ENCODE measurements at places on chromosomes 1 and 21. TPM values are rescaled to one million over a fixed set of nuclear protein-coding genes. Genes with fewer than 3 reads are reported as not detected.

DNA sequence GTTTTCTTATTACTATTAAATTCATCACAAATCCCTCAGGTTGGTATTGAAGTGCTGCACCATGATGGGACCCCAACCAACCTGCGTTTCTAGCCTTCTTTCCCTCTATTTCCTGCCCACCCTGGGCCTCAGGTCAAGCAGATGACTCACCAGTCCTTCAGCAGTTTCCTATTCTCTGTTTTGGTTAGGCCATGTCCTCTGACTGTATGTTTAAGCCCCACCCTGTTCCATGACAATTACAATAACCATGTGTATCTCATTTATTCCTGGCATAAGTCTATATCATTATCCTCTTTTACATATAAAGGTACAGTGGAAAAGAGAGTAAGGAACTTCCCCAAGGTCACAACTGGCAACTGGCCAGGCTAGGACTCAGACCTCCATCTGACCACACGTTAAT lies 5.3 kb upstream of the FAM78B start:
- DNase-seq, result no peak

DNA sequence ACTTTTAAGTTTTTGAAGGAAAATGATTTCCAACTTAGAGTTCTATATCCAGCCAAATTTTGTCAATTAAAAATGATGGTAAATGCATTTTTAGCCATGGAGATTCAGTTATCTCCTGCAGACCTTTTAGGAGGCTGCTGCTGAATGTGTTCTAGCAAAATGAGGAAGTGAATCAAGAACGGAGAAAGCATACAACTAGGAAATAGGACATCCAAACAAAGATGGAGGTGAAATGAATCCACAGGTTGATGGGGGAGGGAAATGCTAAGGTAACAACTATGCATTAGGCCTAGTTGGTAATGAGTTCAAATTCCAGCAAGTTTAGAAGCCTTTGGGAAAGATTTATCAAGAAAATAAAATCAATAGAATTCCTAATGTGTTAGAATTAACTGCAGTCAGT lies 80.5 kb downstream of the FNBP1L start:
- DNase-seq, result no peak

DNA sequence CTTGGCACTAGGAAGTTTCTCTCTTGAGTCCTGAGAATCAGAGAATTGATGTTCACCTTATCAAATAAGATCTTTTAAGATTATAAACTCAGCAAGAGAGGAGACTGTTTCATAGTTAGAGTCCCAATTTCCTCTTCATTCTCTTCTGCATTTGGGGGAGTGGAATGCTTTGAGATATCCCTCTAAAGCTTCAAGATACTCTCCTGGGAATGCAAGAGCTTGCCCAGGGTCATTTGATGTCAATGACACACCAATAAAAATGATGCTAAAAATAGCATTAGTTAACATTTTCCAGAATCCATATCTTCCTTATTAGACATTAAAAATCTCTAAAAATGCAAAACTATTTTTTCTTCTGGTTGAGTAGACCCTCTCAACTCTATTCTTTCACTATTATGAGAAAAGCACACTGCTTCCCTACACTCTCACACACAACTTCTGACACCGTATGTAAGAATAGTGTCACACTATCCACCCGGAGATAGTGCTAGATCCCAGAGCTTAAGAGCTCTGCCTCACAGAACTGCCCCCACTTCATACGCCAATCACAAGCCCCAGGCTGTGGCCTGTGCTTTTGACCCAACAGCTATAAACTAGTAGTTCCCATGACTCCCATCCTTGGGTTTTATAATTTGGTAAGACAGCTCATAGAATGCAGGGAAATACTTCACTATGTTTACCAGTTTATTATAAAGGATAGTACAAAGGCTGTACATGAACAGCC lies 399.9 kb upstream of the RUNX1 start:
- no peak for DNase-seq

DNA sequence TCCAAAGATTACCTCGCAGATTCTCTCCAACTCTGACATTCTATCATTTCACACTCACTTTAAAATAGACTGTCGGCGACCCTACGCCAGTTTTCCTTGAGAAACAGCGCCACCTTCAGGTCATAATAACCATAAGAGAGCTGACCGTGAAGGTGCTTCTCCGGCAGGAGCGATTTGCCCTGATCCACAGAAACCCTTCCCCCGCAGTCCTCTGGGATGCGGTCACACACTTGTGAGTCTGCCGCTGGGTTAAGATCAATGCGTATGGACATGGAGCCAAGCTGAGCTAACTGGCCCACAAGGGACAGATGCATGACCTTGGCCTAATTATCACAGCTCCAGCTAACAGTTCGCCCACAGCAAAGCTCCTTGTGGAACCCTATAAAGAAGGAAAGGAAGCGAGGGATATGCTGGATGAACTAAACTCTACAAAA lies 32.8 kb upstream of the IFNAR2 start:
- peak; percentile 62 for DNase-seq

DNA sequence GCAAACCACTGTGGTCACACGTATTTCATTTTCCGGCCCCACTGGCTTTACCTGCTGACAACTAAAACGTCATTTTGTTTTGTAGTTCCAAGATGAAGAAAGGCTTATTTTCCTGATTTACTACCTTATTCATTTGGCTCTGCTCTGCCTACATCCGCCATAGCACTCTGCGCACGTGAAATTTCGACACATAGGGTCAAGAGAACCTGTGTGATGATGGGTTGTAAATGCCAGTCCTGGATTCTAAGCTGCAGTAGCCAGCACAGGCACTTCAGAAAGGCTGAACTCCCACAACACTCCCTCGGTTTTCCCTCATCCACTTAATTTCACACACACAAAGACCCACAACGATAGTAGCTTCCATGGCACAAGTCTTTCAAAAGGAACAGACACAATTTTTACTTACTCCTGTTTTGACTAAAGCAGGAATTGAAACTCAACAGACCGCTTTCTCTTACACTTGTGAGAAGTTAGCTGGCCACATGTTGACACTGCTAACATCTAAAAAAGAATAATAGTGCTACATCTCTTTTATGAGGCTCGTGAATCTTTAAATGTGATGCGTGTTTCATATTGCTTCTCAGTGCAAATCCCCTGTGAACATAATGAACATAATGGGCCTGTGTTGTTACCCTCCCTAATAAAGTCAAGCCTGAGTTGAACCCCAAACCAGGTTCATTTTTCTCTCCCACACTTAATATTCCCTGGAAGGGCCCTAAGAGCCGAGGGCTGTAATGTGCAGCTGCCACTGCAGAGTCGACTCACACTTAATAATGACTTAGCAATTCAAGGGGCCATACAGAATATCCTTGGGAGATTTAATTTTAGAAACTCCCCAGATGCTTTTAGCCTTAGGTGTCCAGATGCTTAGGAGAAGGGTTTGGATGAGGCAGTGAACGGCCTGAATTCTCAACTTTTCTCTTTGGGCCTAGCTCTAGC lies 1.5 kb upstream of the RUNX1 start:
- peak; percentile 70 for DNase-seq

- no peak for DNase-seq
These were observed 16.0 kb upstream of the RASAL2 start for GRCh38 chr1:178077917-178078316.

- DNase-seq, result no peak
These were observed 18.9 kb upstream of the ZFP69B start for GRCh38 chr1:40431385-40431784.

- DNase-seq, result no peak
These were observed 91.9 kb downstream of the URB2 start for GRCh38 chr1:229717786-229718576.

- DNase-seq, result peak; percentile 92
These were observed 22.5 kb upstream of the SRP9 start for GRCh38 chr1:225754940-225755641.

DNA sequence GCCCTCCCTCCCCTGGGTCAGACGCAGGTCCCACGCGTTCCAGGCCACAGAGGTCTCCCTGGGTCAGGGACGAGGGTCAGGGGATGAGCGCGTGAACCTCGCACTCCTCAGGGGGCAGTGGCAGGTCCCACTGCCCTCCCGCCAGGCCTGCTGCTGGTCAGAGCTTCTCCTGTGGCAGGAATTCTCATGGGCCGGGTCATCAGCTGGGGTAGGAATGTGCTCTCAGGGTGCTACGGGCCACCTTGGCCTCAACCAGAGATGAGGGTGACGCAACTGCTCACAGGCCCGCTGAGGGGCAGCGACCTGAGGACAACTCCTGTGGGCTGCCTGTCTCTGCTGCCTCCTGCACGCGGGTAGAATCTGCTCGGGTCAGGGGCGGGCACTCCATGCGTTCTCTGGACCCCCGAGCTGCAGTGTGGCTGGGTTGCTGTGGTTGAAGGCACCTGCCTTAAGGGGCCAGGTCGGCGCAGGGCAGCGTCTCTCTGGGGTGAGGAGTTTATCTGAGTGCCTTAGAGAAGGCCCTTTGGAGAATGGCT lies 128.8 kb downstream of the PRDM16 start:
- DNase-seq, result no peak

- no peak for DNase-seq
These were observed 7.3 kb upstream of the MIIP start for GRCh38 chr1:12011998-12012397.

DNA sequence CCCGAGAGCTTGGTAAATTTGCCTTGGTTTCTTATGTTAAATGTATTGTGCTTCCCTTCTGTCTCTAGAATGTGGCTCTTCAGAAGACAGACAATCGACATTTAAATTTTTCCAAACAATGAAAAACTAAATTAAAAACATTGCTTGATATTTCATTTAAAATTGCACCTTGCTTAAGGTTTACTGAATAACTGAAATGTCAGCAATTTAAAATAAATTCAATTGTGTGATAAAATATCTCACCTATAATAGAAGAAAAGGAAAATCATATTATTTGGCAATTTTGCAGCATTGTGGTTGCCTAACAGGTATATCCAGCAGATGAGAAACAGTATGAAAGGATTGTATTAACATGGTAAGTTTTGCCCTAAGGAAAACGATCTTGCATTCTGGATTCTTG lies 56.5 kb downstream of the MAP3K21 start:
- DNase-seq, result no peak

GRCh38 chr1:117660271-117660965 lies 54.6 kb downstream of the TENT5C start:
- no peak for DNase-seq

GRCh38 chr1:221670081-221670480 lies 71.8 kb downstream of the DUSP10 start:
- DNase-seq, result no peak

- peak; percentile 99 for DNase-seq
These were observed 78.6 kb downstream of the MAN1C1 start for GRCh38 chr1:25695090-25695770.

DNA sequence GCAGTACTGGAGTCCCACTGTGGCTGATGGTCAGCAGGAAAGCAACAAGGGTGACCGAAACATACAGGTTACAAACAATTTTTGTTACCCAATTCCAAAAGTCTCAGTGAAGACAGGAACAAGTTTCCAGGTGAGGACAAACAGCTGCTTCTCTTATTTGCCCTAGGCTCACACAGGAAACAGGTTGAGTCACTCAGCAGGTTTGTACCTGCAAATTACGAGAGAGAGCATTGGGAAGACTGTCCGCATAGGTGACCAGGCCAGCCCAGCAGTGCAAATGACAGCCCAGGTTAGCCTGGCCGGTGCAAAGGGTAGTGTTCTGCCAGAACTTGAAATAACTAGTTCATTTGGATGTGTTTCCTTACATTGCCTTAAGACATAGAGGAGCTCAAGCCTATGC lies 40.0 kb upstream of the DSCAM start:
- DNase-seq, result no peak

DNA sequence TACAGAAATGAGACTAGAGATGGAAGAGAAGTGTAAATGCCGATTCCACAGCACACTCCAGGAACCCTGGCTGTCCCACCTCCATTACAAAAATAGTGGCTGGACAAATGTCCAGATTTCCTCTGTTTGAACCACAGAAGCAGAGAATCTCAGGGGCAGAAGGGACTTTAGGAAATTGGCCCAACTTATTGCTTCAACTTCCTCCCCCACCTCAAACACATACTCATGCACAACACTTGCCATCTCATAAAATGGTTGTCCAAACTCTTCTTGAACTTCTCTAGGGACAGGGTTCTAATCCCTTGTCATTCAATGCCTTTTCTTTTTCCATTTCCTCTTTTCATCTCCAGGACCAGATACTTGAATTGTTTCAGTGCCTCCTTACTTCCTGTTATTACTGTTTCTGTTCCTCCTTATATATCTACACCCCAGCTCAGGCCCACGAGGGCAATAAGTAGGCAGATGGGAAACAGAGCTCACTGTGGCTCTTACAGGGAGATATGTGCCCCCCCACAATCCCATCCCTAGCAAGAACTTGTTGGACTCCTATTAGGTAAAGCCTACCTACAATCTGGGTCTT lies 8.5 kb upstream of the B4GALT3 start:
- DNase-seq, result no peak

- DNase-seq, result no peak
These were observed 49.1 kb downstream of the RIPK4 start for GRCh38 chr21:41717573-41718330.

DNA sequence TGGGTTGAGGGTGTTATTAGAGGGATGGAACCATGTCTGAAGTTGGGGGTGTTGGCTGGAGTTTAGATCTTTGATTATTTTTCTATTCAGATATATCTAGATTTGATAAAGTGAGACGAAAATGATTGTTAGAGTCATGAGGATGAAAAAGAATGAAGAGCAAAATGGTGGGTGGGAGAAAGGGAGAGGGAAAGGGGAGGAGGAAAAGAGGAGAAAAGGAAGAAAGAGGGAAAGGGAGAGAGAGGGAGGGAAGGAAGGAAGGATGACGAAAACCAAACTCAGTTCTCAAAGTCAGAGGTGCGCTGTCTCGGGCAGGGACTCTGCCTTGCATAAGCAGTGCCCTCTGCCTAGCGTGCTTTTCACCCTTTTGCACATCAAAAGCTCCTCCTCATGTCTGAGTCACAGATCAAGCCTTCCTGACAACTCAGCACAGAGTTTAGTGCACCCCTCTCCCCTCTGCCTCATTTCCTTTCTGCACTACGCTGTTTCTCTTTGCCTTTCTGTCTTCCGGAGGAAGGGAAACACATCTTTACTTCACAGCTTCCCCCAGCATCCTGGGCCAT lies 225.8 kb upstream of the PROX1 start:
- DNase-seq, result no peak

- no peak for DNase-seq
These were observed 7.4 kb upstream of the S100A10 start for GRCh38 chr1:152000964-152001630.

The TCP10L gene
- polyA plus RNA-seq, result 0.09 TPM

The INSRR gene
- polyA plus RNA-seq, result not detected

The BATF3 gene
- polyA plus RNA-seq, result 3.0 TPM

The UTS2 gene
- polyA plus RNA-seq, result not detected

The LDLRAD1 gene
- not detected for polyA plus RNA-seq

Measured in IMR-90 (cell line).